Activated effector memory CD4-positive, alpha-beta T cell treated with Interleukin-2 at 50 U/mL for 16 hours (primary cell): ENCODE measurements at places on chromosomes 7 and 10.

- DNase-seq: no peak
Measured at GRCh38 chr7:8365499-8366110, 67.8 kb upstream of the NXPH1 start.

DNA sequence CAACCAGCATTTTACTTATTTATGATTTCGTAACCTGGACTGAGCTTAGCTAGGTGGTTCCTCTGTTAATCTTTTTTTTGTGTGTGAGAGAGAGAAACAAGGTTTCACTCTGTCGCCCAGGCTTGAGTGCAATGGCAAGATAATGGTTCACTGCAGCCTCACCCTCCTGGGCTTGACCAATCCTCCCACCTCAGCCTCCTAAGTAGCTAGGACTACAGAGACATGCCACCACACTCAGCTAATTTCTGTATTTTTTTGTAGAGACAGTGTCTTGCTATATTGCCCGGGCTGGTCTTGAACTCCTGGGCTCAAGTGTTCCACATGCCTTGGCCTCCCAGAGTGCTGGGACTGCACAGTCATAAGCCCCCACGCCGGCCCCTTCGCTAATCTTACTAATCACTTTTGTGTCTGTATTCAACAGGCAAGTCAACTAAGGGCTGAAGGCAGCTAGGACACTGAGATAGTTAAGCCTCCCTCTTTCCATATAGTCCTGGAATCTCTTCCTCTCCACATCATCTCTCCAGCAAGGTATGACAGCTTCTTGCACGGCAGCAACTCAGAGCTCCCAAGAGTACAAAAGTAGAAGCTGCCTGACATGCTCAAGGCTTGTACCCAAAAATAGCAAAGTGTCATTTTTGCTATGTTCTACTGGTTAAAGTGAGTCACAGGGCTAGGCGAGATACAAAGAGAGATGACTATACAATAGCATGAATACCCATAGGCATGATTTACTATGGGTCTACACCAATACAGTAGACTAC, 11.3 kb downstream of the KMT2C start:
- no peak for DNase-seq

DNA sequence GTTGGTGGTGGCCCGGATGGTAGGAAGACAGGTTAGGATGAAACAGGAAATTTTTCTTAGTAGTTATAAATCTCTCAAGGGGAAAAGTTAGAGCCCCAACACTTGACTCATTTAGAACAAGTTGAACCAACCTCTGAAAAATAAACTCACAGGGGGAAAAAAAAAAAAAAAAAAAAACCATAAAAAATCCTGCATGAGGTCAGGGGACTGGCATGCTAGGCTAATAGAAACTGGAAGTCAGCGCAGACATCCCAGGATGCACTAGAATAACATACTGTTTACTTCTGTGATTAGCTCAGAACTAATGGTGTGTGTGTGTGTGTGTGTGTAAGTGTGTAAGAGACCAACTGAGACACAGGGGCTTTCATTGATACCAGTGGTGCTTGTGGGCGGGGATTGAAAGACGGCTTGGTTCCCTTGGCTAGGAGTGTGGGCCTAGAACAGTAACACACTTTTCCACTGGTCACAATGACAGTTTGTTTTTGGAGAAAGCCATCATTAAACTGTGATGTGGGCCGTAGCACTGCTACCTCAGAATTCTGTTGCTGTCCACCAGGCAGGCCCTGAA, 491.6 kb upstream of the GALNT17 start:
- no peak for DNase-seq

- no peak for DNase-seq
Measured at GRCh38 chr10:12984165-12984747, 17.3 kb downstream of the CCDC3 start.

- no peak for DNase-seq
Measured at GRCh38 chr10:110364531-110364937, 59.8 kb upstream of the SMNDC1 start.

- no peak for DNase-seq
Measured at GRCh38 chr10:83272666-83273434, 866.5 kb upstream of the GHITM start.

- DNase-seq: no peak
Measured at GRCh38 chr7:98728555-98728954, 111.5 kb downstream of the NPTX2 start.

- DNase-seq: no peak
Measured at GRCh38 chr10:71718165-71718698, 1.3 kb downstream of the C10orf105 start.

DNA sequence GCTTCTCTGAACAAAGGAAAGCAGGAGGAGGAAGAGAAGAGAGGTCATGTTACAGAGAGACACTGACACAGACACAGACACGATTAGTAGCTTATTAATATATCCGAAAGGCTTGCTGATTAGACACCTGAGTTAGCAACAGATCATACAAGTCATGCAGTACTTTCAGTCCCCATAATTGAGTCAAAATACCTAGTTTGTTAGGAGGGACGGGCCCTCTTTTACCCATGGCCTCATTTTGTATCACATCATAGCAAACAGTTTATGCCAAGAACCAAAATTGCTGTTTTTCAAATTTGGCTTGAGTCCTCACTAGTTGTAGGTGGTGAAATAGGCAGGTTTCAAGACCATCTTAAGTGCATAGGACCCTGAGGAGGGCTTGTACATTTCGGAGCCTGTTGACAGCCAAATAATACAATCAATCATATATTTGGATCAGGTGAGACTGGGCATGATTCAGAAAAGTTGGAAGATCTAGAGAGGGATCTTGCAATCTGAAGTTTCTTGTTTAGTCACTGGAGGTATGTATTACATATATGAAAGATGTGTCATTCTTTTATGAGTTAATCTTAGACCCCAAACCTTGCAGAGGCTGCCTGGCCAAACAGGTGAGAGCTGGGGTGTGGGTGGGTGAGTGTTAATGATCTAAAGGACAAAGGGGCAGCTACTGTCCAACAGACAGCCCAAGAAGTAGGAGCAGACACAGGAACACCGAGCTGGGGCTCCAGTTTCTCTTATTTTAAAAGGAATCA, 65.4 kb downstream of the PRPF18 start:
- no peak for DNase-seq

GRCh38 chr10:30233186-30233959, 115.7 kb downstream of the MTPAP start:
- DNase-seq: no peak

GRCh38 chr10:74898201-74898976, 72.0 kb downstream of the KAT6B start:
- DNase-seq: no peak

DNA sequence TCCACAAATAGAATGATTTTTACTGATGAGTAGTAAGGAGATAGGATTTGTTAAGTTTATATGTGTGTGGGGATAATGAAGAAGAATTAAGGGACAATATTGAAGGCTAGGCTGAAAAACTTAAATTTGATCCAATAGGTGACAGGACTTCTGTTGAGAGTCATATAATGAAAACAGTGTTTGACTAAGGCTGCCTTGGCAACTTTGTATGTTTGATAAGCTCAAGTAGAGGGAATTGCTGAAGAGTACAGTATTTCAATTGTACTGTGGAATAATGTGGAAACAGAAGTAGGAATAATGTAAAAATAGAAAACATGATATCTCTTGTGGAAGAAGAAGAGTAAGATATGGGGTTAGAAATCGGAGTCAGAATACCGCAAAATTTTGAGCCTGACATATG, 10.5 kb downstream of the R3HCC1L start:
- no peak for DNase-seq

- no peak for DNase-seq
Measured at GRCh38 chr7:70743531-70744325, 388.2 kb upstream of the GALNT17 start.

DNA sequence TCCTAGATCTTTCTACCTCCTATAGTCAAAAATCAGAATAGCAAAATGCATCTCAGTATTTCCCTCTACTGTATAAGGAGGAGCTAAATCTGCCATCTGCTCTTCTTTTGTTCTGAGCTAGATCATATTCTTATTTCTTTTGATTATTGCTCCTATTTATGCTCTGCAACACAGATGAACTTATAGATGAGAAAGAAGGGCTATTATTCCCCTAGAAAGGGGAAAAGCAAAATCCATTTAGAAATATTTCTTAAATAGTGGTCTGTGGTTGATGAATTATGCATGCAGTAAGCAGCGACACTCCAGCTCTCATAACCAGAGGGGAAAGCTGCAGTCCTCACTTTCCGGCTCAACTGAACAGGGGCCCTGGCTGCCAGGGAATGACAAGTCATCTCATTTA, 207.3 kb upstream of the SORCS1 start:
- DNase-seq: no peak
